Esophagus muscularis mucosa (tissue), 4 donors: ENCODE measurements at places on chromosomes 2 and 18. TPM values are rescaled to one million over a fixed set of nuclear protein-coding genes. Genes with fewer than 3 reads are reported as not detected.

The RFTN2 gene
- total RNA-seq: 5.0 TPM

The IL36G gene
- not detected for total RNA-seq

The SCG2 gene
- total RNA-seq: 8.3 TPM

GRCh38 chr18:78973357-78974083 is 6.1 kb upstream of the SALL3 start:
- H3K27me3 ChIP-seq: no peaks in the 10 kb centered on the region
- DNase-seq: no peak
- peaks cover 25% of the 10 kb centered on the region for H3K4me1 ChIP-seq
- H3K36me3 ChIP-seq: no peaks in the 10 kb centered on the region
- H3K4me3 ChIP-seq: no peak overlapping the region

- no peaks in the 10 kb centered on the region for H3K27me3 ChIP-seq
- no peak overlapping the region for H3K4me3 ChIP-seq
- no peaks in the 10 kb centered on the region for H3K4me1 ChIP-seq
- H3K36me3 ChIP-seq: no peaks in the 10 kb centered on the region
These were observed 75.4 kb upstream of the PGAP1 start for GRCh38 chr2:197001921-197002320.

DNA sequence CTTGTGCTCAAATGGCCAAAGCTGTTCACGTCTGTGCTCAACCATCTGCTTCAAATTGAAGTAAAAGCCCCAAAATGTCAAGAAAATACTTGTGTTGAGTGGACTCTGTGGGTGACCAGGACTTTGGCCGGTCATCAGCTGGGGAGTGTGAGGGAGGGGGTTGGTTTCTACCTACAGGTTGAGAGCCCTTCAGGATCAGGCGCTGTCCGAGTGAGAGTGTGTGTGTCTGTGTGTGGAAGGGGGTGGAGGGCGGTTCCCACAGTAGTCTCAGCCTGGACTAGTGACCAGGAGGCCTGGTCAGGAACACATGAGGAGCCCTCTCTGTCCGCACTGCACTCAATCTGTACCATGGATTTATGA is 34.2 kb downstream of the ATOH8 start:
- peaks cover 37% of the 10 kb centered on the region for H3K36me3 ChIP-seq
- no peak for DNase-seq
- H3K4me3 ChIP-seq: no peak overlapping the region
- H3K27ac ChIP-seq: no peak overlapping the region
- H3K27me3 ChIP-seq: no peaks in the 10 kb centered on the region

DNA sequence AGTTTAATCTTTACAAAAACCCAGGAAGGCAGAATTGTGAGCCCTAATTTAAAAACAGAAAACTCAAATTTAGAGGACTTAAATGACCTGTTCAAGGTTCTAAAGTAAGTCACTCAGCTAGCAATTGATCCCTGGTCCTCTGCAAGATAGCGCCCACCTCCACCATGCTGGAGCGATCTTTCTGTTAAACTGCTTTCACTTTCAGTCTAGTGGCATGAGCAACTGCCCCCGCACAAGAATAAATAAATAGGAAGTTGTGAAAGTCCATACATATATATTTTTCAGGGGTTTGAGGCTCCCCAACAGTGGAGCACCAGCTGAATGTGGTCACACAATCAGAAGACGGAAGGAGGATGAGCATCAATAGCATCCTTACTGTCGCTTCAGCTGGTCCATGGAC is 217.9 kb downstream of the NAPG start:
- peak; percentile 26 for DNase-seq
- no peak overlapping the region for H3K27ac ChIP-seq
- no peaks in the 10 kb centered on the region for H3K36me3 ChIP-seq
- H3K4me1 ChIP-seq: no peaks in the 10 kb centered on the region

DNA sequence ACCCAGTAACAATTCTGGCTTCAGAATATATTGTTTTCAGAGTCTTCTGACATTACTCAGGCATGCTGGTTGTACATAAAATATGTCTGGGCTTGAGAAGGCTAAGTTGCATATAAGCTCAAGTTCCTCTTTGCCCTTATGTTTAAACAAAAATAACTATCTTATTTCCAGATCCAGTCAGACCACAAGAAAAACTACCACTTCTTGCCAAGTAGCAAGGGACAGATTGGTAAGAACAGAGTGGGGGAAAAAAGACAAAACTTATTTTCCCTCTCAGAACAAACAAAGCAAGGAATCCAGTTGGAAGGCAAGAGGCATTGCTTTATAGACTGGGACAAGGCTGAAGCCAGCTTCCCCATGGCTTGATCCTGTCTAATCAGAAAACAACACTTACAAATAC is 1036.7 kb upstream of the CELF4 start:
- no peaks in the 10 kb centered on the region for H3K27me3 ChIP-seq
- no peak for DNase-seq
- H3K4me3 ChIP-seq: no peak overlapping the region
- H3K4me1 ChIP-seq: no peaks in the 10 kb centered on the region
- no peak overlapping the region for H3K27ac ChIP-seq

DNA sequence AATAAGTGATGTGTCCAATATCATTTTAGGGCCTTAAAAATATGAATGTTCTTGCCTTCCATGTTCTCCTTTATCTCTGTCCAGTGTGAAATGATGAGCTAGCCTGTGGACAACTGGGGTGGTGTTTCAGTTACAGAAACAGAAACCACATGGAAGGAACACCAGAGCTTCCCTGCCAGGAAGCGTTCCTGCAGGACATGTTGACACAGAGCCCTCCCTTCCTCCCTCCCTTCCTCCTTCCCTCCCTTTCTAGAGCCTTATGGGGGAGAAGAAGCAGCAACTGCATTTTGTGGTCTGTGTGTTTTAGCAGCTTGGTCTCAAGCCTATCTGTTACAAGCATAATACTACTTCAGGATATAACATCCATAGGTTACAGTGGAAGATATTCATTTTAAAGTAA is 539.7 kb upstream of the NETO1 start:
- no peaks in the 10 kb centered on the region for H3K27me3 ChIP-seq
- H3K36me3 ChIP-seq: no peaks in the 10 kb centered on the region
- no peaks in the 10 kb centered on the region for H3K4me1 ChIP-seq
- H3K4me3 ChIP-seq: no peak overlapping the region

GRCh38 chr2:96898641-96899412 is 28.9 kb upstream of the SEMA4C start:
- DNase-seq: no peak
- H3K27me3 ChIP-seq: no peaks in the 10 kb centered on the region
- no peaks in the 10 kb centered on the region for H3K36me3 ChIP-seq
- H3K27ac ChIP-seq: no peak overlapping the region
- H3K4me3 ChIP-seq: no peak overlapping the region

DNA sequence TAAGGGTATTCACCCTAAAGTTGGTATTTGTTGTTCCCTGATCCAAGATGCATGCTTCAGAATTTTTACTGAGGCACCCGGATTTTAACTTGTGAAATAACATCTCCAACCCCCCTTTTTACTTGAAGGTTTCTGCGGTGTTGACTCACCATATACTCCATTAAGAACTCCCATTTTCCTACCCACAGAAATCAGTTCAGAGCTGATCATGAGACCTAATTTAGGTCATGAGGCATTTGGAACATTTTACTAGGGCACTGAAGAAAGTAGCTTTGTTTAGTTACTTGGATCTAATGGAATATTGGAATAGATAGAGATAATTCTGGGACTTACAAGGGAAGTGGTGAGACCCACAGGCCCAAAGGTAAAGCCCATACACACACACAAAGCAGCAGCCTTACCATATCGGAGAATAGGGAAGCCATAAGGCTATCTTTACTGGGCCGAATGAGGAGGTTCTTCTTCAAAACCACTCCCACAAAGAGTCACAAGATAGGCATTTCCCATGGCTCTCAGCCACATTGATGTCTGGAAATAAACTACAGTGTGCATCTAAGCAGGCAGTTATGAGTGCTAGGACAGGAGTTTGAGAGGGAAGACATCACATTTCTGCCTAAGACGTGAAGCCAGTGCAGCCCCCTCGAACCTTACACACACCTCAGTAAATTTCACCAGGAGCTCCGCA is 681.0 kb upstream of the LRRTM4 start:
- H3K4me3 ChIP-seq: no peak overlapping the region
- no peaks in the 10 kb centered on the region for H3K36me3 ChIP-seq
- no peak for DNase-seq
- no peaks in the 10 kb centered on the region for H3K27me3 ChIP-seq
- H3K27ac ChIP-seq: no peak overlapping the region
- H3K4me1 ChIP-seq: no peaks in the 10 kb centered on the region

DNA sequence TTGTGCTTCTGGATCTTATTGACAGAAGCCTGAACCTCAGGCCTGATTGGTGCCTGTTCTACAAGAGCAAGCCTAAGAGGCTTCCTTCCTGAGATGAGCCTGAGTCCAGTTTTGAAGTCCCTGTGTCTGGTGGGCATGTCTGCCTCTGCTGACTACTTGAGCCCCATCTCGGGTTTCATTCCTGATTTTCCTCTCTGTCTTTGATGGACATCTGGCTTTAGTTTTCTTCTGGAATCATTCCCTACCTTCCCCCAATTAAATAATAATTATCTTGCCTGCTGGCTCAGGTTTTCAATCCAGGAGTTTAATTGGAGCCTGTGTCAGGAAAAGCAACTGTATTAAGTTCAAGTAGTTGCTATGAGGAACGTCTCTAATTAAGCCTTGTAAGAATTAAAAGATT is 135.5 kb upstream of the MC4R start:
- no peak for DNase-seq
- no peak overlapping the region for H3K27ac ChIP-seq
- H3K27me3 ChIP-seq: no peaks in the 10 kb centered on the region

DNA sequence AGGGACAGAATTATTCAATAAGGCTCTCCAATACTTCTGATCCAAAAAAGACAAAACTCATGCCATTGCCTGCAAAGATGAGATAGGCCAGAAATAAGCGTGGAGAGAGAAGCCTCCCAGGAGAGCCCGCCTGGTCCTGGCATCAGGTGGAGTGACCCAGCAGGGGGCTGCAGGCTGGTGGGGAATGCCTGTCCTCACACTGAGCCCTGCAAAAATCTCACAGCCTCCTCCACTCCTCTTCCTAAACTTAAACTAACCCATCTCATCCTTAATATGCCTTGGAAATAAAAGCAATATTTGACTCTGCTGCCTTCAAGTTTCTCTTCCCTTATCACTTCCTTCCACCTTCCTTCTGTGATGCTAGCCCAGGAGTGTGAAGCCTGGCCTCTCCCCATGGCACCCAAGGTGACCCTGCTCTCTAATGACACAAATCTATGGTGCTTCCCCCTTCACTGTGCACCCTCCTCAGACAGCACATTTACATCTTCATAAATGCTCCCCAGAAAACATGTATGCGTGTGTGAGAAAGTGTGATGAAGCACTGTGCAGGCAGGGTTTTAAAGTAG is 218.4 kb downstream of the ANAPC1 start:
- H3K27me3 ChIP-seq: no peaks in the 10 kb centered on the region
- no peak overlapping the region for H3K27ac ChIP-seq
- H3K36me3 ChIP-seq: no peaks in the 10 kb centered on the region
- no peak overlapping the region for H3K4me3 ChIP-seq
- peak; percentile 81 for DNase-seq
